EH (cell line): ENCODE measurements at places on chromosomes 2 and 18.

DNA sequence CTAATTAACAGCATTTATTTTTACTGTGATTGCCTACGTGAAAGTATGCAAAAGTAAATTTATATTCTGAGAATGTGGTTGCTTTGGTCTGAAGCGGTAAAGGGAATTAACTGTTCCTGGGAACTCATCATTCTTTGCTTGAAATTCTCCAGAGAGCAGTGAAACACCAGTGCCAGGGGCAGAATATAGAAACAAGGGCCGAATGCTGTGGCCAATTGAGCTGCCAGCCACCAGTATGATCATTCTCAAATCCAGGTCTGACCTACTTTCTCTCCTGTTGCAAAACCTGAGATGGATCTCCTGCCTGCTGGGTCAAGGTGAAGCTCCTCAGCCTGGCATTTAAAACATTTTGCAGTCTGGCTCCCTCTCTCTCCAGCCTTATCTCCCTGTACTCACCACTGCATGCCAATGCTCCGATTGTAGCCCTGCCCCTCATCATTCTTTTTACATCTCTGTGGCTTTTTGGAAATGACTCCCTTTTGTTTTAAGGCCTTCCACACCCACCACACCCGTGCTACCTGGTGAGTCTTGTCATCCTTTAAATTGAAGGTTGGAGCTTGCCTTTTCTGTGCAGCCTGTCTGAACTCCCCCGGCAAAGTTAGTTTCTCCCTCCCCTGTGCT, 94.5 kb upstream of the TMEM178A start:
- DNase-seq = peak; percentile 30

- no peak for DNase-seq
Measured at GRCh38 chr2:124753842-124754241, 728.8 kb downstream of the CNTNAP5 start.

- peak; percentile 23 for DNase-seq
Measured at GRCh38 chr2:70726947-70727725, 40.9 kb downstream of the ADD2 start.

- DNase-seq = no peak
Measured at GRCh38 chr2:236236559-236237452, 27.4 kb downstream of the ASB18 start.

DNA sequence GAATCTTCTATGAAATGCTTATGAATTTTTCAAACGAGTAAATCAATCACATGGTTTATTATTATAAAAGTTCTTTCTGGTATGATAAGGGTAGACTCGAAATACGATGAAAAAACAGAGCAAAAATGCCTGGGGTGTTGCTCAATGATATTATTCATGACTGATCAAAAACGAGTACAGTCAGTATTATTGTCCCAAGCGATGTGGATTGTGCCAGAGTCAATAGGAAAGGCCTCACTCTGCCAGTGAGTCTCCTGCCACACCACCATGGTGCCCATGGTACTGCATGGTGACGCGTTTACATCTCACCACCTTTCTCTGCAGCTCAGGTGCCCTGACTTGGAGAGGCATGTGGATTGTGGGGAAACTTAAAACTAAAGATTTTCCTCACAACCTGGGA, 58.5 kb downstream of the KCTD1 start:
- DNase-seq = no peak

GRCh38 chr2:46200861-46201605, 96.2 kb upstream of the EPAS1 start:
- no peak for DNase-seq
